Neural progenitor cell (in vitro differentiated cells): ENCODE measurements at places on chromosomes 7 and 10. TPM values are rescaled to one million over a fixed set of nuclear protein-coding genes. Genes with fewer than 3 reads are reported as not detected.

The ACTL6B gene
- total RNA-seq = not detected in 2 replicates

The COL26A1 gene
- 26.7 and 80.0 TPM in 2 replicates for total RNA-seq

The FAM131B gene
- total RNA-seq = 20.1 and 46.5 TPM in 2 replicates

The CLDN12 gene
- total RNA-seq = 64.9 and 87.3 TPM in 2 replicates

The ANAPC16 gene
- total RNA-seq = 130 and 217 TPM in 2 replicates

The MSMB gene
- total RNA-seq = not detected in 2 replicates

DNA sequence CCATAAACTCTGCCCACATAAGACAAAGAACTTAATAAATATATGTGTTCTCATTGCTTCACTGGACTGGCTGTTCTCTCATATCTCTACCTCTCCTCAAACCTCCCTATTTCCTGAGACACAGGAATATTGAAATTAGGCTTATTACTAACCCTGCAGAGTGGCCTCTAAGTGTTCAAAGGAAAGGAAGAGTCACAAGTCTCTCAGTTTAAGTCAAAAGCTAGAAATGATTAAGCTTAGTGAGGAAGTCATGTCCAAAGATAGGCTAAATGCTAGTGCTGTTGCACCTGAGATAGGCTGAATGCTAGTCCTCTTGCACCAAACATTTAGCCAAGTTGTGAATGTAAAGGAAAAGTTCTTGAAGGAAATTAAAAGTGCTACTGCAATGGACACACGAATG lies 41.1 kb downstream of the GNAI1 start:
- DNase-seq = no peak
- H3K4me1 ChIP-seq = no peaks in the 10 kb centered on the region
- peaks cover 3% of the 10 kb centered on the region for H3K36me3 ChIP-seq
- H3K4me3 ChIP-seq = no peak overlapping the region
- no peaks in the 10 kb centered on the region for H3K27me3 ChIP-seq
- H3K27ac ChIP-seq = no peak overlapping the region

DNA sequence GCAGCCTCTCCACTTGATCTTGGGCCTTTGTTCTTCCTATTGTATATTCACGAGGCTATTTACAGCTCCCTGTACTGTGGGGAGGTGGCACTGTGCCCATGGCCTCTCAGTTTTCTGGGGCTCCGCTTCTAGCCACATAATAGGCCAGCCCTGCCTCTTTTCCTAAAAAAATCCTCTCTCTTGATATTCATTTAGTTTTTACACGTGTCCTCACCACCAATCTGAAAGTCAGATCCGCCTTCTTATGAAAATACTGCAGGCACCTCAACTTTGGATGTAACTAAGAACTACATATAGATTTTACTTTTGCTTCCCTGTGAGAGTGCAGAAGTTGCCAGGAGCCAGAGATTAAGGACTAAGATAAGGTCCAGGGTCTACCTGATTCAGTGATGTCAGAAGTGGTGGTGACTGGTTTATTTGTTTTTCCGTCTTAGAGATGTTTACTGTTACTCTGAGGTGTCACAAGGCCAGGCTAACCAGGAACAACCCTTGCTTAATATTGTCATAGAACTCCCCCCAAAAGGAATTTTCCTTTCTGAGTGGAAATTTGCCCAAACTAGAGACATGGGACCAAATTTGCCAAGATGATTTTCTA lies 7.8 kb downstream of the BAMBI start:
- no peak overlapping the region for H3K27ac ChIP-seq
- no peak overlapping the region for H3K4me3 ChIP-seq
- no peak for DNase-seq

- no peaks in the 10 kb centered on the region for H3K4me1 ChIP-seq
- H3K27ac ChIP-seq = no peak overlapping the region
- H3K27me3 ChIP-seq = no peaks in the 10 kb centered on the region
- DNase-seq = no peak
- H3K36me3 ChIP-seq = no peaks in the 10 kb centered on the region
Measured at GRCh38 chr7:102849079-102849478, 63.7 kb upstream of the LRRC17 start.

DNA sequence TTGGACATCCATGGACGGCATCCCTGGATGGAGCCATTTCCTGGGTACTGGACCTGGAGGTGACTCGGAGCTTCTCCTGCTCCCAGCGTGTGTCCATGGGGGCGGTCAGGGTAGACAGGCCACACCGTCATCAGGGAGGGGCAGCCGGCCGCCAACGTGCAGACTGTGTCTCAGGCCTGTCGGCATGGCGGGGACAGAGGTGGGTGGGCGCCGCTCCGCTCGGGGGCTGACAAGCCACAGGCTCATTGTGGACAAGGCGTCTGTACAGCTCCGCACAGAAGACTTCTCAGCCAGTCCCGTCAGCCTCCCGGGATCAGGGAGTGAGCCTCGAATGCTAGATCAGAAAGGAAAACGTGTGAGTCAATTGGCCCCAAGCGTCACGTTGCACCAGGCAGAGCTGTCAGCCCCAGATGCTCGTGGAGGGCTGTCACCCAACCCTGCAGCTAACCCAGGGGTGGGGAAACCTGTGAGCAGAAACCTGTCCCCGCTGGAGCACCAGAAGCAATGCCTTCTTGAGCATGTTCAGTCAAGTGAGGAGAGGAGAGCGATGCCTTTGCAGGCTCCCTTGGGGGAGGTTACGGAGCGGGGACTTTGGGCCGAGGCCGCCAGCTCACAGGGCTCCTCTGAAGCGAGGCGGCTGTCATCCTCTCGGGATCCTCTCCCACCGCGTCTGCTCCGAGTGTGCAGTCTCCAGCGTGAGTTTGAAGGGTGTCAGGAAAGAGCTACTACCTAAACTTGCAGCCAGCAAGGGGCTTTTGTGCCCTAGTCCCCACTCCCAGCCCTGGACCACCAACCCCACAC lies 16.0 kb upstream of the DPYSL4 start:
- H3K4me1 ChIP-seq = peaks cover 4% of the 10 kb centered on the region
- no peak overlapping the region for H3K4me3 ChIP-seq
- peaks cover 13% of the 10 kb centered on the region for H3K27me3 ChIP-seq
- H3K27ac ChIP-seq = no peak overlapping the region
- no peak for DNase-seq
- no peaks in the 10 kb centered on the region for H3K36me3 ChIP-seq

GRCh38 chr10:91864099-91864498 lies 45.2 kb downstream of the FGFBP3 start:
- no peaks in the 10 kb centered on the region for H3K27me3 ChIP-seq
- H3K27ac ChIP-seq = no peak overlapping the region
- no peaks in the 10 kb centered on the region for H3K4me1 ChIP-seq
- no peak for DNase-seq
- H3K4me3 ChIP-seq = no peak overlapping the region

DNA sequence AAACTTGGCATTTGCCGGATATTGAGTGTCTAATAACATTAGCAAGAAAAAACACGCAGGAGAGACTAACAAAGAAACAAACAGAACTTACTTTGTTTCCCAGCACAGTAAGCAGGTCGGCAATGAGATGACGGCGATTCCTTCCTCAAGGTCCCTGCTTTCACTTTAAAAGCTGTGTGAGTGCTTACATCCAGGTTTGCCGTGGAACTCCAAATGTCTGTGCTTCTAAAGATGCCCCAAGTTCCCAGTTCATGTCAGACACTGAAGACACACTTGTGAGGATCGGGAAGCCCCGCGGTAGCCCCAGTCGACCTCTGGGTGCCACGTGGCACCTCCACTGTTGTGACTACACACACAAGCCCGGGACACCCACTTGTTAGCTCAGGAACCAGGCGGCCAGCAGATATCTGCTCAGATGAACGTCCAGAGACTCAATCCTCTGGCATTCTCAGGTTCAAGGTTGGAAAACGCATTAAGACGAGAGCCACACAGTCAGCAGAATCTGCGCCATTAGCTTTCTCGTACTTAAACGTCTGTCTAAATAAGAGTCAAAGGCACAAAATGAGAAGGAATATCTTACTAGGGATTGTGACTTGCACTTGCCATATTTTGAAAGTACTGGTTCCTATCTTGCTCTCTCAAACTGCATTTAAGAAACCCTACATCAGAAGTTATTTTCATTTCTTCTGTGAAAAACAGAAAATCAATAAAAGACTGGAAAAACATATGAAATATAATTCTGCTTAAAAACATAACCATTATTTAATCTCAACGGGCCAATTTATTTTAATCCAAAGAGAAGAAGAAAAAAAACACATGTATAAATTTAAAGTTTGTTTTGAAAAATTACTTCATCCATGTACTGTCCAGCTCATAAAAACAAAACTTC lies 207.6 kb upstream of the KLF14 start:
- no peaks in the 10 kb centered on the region for H3K27me3 ChIP-seq
- H3K36me3 ChIP-seq = no peaks in the 10 kb centered on the region
- no peak for DNase-seq
- H3K4me1 ChIP-seq = peaks cover 29% of the 10 kb centered on the region

GRCh38 chr7:4854916-4855315 lies 6.9 kb downstream of the PAPOLB start:
- no peaks in the 10 kb centered on the region for H3K36me3 ChIP-seq
- H3K4me3 ChIP-seq = no peak overlapping the region
- H3K27me3 ChIP-seq = no peaks in the 10 kb centered on the region

- no peak overlapping the region for H3K4me3 ChIP-seq
- H3K36me3 ChIP-seq = no peaks in the 10 kb centered on the region
- DNase-seq = no peak
- H3K27me3 ChIP-seq = no peaks in the 10 kb centered on the region
Measured at GRCh38 chr10:3484306-3485056, 300.5 kb downstream of the KLF6 start.

DNA sequence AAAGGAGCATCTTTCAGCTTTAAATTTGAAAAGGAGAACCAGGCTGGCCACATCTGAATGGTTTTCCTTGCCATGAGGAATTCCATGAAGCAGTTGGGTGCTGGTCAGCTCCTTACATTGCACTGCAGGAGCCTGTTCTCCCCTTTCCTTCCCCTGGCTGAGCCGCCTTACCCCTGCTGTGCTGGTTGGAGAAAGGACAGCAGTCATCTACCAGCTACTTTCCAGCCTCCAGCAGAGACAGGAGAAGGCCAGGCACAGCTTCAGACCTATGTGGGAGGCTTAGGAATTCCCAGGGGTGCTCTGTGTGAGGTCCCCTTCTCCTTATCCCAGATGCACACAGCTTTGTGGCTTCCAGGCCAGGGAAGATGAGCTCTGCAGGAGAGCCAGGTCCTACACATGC lies 4.7 kb downstream of the C10orf71 start:
- no peak overlapping the region for H3K27ac ChIP-seq
- H3K36me3 ChIP-seq = no peaks in the 10 kb centered on the region
- H3K4me3 ChIP-seq = no peak overlapping the region
- no peak for DNase-seq
- H3K27me3 ChIP-seq = peaks cover 11% of the 10 kb centered on the region
- H3K4me1 ChIP-seq = peaks cover 17% of the 10 kb centered on the region

DNA sequence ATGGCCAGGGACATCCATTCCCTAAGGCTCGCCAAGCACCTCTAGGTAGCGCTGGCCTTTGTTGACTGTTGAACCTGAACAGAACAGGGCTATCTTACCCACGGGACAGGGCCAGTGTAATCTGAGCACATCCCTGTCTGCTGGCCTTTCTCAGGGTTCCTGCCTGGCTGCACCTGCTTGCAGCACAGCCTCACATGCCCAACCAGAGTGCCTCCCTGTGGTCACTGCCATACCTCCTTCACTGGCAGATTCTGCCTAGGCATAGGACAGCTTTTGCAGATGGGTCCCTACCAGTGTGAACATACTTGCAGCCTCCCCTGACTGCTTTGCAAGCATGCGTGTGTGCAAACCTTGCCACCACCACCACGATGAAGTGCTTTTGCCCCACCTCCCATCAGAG lies 15.8 kb upstream of the LIPN start:
- no peaks in the 10 kb centered on the region for H3K36me3 ChIP-seq
- no peak overlapping the region for H3K27ac ChIP-seq
- no peak overlapping the region for H3K4me3 ChIP-seq
- peaks cover 7% of the 10 kb centered on the region for H3K27me3 ChIP-seq

- no peaks in the 10 kb centered on the region for H3K36me3 ChIP-seq
- H3K27me3 ChIP-seq = no peaks in the 10 kb centered on the region
- no peak overlapping the region for H3K27ac ChIP-seq
- H3K4me3 ChIP-seq = no peak overlapping the region
- peaks cover 6% of the 10 kb centered on the region for H3K4me1 ChIP-seq
Measured at GRCh38 chr7:87316846-87317552, 28.5 kb upstream of the CROT start.

DNA sequence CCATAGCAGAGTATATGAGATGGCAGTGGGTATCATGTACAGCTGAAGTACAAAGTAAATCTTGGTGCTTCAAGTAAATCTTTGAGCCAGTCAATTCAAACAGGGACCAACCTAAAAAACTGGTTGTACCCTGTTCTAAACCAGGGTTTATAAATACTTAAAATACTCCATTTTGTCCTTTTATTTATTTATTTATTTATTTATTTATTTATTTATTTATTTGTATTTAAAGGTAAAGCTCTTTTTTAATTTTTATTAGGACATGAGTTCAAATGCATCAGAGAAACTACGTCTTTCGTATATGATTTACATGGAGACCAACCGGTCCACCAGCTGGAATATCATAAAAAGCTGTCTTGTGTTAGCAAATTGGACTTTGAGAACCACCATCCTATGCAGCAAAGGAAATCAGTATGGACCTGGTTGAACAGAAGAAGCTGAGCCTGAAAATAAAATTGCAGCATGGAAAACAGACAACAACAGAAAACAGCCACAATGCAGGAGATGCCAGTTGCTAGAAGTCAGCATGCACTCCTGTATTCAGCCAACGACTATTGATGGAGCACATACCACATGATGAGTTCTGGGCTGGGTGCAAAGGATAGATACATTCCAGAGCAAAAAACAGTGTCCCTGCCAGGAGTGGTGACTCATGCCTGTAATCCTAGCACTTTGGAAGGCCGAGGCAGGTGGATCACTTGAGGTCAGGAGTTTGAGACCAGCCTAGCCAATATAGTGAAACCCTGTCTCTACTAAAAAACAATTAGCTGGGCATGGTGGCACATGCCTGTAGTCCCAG lies 60.0 kb downstream of the PLXNA4 start:
- H3K4me3 ChIP-seq = no peak overlapping the region
- H3K4me1 ChIP-seq = peaks cover 14% of the 10 kb centered on the region
- H3K27me3 ChIP-seq = no peaks in the 10 kb centered on the region
- no peak for DNase-seq

DNA sequence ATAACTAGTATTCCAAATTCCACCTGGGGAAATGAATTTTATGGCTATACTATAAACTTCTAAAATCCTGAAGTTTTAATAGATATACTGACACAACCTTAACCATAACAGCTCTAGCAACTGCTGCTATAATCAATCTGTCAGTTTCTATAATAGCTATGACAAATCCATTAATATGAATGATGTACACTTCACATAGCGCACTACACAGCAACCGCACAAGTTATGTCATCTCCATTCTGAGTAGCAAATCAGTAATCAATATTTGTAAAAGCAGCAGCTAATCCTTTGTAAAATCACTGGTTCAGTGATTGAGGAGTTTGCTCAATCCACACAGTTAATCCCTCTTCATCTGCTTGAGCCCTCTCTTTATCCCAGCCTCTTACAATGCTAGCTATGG lies 105.3 kb downstream of the SKAP2 start:
- H3K36me3 ChIP-seq = no peaks in the 10 kb centered on the region
- no peaks in the 10 kb centered on the region for H3K27me3 ChIP-seq
- H3K4me3 ChIP-seq = no peak overlapping the region
- no peaks in the 10 kb centered on the region for H3K4me1 ChIP-seq
- H3K27ac ChIP-seq = no peak overlapping the region

GRCh38 chr10:28503114-28503513 lies 29.8 kb upstream of the WAC start:
- H3K4me3 ChIP-seq = no peak overlapping the region
- no peaks in the 10 kb centered on the region for H3K36me3 ChIP-seq
- DNase-seq = no peak
- H3K4me1 ChIP-seq = no peaks in the 10 kb centered on the region
- no peaks in the 10 kb centered on the region for H3K27me3 ChIP-seq

GRCh38 chr10:44458671-44459413 lies 73.9 kb upstream of the CXCL12 start:
- no peaks in the 10 kb centered on the region for H3K4me1 ChIP-seq
- no peak overlapping the region for H3K4me3 ChIP-seq
- DNase-seq = no peak
- H3K27ac ChIP-seq = no peak overlapping the region
- H3K27me3 ChIP-seq = no peaks in the 10 kb centered on the region
